T-helper 2 cell treated with Interferon-gamma antibody and Interleukin-4, amounts not matched to agents 5 μg/mL and 100 μg/mL, for 36 hours (primary cell): ENCODE measurements at places on chromosomes 1 and 21.
A peak's percentile ranks its signal among the peaks of the same experiment; 100 is the strongest.

DNA sequence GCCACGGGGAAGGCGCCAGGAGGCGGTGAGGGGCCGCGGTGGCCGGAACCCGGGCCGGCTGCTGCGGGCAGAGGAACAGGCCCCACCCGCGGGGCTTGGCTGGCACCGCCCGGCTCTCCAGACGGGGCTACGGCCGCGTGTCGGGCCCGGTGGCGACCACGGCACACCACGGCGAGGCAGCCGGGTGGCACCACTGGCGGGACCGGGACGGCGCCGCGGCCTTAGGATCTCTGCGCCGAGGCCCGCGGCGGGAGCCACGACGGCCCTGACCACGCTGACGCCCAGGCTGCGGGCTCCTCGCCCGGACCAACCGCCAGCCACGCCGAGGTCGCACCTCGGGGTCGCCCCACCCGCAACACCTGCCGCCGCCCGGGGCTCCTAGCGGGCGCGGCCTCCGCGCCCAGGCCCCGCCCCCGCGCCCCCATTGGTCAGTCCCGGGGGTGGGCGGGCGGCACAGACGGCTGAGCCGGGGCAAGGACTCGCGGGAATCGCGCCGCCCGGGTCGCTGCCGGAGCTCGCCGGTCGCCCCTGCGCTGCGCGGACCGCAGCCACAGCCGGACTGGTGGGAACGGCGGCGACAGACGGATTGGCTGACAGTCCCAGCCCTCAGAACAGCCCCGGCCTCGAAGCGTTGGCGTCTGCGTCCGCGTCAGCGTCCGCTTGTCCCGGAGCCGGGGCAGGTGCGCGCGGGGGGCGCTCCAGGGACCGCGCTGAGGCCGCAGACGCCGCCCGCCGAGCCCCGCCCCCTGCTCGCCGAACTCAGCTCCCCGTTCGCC lies at the start of gene BMP8A:
TSS of gene BMP8A (plus strand) at position 491 of the 776 bp plus-strand sequence. CDS start 356 bp downstream, outside the sequence.
- peaks cover 12% of the 10 kb centered on the region for H3K36me3 ChIP-seq
- peak within 1 kb of the TSS; percentile 56 for H3K4me3 ChIP-seq
- peaks cover 5% of the 10 kb centered on the region for H3K4me1 ChIP-seq
- no peak within 1 kb of the TSS for H3K27ac ChIP-seq
- peaks cover 31% of the 10 kb centered on the region for H3K27me3 ChIP-seq

- H3K36me3 ChIP-seq = no peaks in the 10 kb centered on the region
- DNase-seq = no peak
- H3K27ac ChIP-seq = no peak overlapping the region
- no peaks in the 10 kb centered on the region for H3K4me1 ChIP-seq
These were observed 249.9 kb downstream of the FMN2 start for GRCh38 chr1:240341365-240342250.

DNA sequence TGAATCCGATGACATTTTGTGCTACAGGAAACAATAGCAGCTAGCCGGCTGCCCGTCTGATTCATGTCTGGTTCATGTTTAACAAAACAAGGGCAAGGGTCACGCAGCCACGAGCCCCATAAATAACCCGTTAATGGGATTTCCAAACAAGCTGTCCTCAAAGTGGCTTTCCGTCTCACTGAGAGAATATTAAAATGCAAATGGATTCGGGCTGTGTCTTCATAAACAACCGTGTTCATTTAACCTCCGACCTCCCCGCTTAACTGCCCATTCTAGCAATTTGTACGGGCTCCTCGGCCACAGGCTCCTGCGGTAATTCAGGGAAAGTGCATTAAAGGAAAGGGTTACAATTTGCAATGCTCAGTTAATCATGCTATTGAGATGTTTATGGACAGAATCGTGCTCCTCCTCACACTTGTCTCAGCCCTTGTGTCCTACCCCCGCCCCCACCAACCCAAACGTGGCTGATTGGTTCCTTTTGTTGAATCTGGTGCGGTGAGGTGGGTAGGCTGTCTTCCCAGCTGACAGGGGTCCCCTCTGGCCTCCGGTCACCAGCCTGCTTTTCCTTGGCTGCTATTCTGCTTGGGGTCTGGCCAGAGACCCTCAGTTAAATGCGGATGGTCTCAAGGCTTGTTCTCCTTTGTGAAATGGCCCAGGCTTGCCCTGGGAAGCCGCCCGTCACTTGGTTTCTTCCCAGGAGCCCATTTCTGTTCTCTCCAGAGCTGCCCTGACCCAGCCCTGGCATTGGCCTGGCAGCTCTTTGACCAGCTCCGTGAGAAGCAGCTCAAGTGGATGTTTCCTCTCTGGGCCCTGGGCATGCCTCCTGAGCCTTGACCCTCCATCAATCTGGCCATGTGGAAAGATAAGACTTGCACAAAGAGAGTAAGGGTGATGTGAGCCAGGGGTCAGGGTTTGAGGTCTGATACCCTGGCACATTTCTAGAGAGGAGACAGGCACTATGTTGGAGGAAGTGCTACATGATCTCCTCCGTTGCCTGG lies 200.7 kb upstream of the POU3F1 start:
- no peak for DNase-seq
- H3K27me3 ChIP-seq = peaks cover 7% of the 10 kb centered on the region
- H3K27ac ChIP-seq = no peak overlapping the region
- H3K4me3 ChIP-seq = no peak overlapping the region
- no peaks in the 10 kb centered on the region for H3K4me1 ChIP-seq

DNA sequence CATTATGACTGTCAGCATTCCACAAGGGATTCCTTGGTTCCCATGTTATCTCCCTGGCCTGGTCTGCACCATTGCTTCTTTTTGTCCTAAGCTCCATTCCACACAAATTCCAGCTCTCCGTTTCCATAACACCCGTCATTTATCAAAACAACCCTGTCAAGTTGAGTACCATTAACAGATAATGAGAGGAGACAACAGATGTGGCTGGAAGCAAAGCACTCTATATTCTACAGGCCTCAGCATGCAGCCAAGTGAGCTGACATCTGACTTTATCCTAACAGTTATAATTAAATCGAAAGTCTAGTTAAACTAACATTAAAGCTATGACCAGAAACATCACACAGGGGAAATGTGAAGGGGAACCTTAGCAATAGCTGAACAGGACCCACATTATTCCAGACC lies 110.4 kb downstream of the RERE start:
- no peak overlapping the region for H3K4me3 ChIP-seq
- H3K27me3 ChIP-seq = no peaks in the 10 kb centered on the region
- no peak for DNase-seq
- H3K36me3 ChIP-seq = peaks cover 10% of the 10 kb centered on the region
- H3K27ac ChIP-seq = no peak overlapping the region

DNA sequence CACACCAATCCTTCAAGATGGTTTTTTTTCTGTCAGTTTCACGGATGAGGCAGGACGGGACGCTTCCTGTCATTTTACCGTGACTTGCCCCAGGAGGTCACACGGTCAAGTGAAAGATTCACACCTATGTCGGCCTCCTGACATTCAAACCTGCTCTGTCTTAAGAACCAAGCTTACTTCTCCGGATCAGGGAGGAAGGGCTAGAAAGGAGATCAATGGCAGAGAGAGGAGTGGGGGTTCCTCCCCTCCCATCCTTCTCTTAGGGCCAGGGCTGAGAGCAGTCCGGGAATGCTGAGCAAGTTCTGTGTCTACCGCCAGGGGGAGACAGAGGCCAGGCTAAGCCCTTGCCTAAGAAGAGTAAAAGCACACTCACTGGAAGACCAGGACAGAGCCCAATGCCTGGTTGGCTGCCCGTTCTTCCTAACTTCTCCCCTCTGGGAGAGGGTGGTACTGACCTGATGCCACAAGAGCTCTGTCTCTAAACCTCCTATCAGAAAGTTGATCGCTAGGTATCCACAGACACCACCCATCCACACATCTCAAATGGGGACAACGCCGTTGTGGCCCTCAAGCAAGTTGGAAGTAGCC lies 1.1 kb upstream of the PPM1J start:
- peak; percentile 72 for DNase-seq
- H3K27me3 ChIP-seq = peaks cover 41% of the 10 kb centered on the region
- peaks cover 23% of the 10 kb centered on the region for H3K4me1 ChIP-seq

DNA sequence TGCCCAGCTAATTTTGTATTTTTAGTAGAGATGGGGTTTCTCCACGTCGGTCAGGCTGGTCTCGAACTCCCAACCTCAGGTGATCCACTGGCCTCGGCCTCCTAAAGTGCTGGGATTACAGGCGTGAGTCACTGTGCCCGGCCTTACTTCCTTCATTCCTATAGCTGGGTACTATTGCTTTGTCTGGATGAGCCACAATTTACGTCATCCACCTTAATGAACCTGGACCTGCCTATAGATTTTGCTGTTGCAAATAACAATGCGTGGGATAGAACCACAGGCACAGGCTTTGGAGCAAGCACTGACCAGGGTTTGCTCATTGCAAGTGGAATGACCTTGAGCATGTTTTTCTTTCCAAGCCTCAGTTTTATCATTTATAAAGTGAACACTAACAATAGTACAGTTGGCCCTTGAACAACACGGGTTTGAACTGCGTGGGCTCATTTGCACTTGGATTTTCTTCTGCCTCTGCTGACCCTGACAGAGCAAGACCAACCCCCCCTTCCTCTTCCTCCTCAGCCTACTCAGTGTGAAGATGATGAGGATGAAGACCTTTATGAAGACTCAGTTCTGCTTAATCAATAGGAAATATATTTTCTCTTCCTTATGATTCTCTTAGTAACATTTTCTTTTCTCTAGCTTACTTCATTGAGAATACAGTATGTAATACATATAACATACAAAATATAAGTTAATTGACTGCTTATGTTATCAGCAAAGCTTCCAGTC lies 33.3 kb upstream of the BECN2 start:
- H3K4me3 ChIP-seq = no peak overlapping the region
- DNase-seq = no peak
- no peak overlapping the region for H3K27ac ChIP-seq
- no peaks in the 10 kb centered on the region for H3K27me3 ChIP-seq
